ENCODE measurements at places on chromosomes 12 and 14.

- no peak for DNase-seq
Measured at GRCh38 chr12:18819484-18819883, 81.6 kb downstream of the CAPZA3 start.

DNA sequence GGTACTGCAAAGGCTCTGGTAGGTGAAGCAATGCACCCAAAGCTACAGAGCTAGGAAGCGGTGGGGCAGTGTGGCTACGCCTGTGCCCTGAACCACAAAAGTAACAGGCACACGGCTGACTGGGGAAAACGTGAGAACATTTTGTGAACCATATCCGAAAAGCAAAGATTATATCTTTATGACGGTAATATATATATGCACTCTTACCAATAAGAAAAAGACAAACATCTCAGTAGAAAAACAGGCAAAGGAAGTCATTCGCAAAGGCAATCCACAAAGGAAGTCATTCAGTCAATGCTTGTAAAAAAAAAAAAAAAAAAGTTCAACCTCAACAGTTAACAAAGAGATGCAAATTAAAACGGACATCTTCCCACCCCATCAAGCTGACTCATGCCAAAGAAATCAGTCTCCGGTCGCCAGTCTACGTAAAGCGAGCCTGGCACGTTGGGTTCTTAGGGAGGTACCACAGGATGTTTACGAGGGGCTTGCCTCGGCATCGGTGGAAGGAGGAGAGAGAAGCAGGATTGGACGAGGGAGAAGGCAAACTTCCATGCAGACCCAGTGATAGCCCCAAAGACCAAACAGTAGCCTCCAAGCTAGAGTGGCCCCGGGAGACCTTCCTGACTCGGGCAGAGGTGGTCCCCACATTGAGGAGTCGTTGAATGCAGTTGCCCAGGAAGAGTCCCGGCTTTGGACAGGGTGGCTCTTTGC lies 39.4 kb upstream of the PPP2R5C start:
- DNase-seq: no peak

DNA sequence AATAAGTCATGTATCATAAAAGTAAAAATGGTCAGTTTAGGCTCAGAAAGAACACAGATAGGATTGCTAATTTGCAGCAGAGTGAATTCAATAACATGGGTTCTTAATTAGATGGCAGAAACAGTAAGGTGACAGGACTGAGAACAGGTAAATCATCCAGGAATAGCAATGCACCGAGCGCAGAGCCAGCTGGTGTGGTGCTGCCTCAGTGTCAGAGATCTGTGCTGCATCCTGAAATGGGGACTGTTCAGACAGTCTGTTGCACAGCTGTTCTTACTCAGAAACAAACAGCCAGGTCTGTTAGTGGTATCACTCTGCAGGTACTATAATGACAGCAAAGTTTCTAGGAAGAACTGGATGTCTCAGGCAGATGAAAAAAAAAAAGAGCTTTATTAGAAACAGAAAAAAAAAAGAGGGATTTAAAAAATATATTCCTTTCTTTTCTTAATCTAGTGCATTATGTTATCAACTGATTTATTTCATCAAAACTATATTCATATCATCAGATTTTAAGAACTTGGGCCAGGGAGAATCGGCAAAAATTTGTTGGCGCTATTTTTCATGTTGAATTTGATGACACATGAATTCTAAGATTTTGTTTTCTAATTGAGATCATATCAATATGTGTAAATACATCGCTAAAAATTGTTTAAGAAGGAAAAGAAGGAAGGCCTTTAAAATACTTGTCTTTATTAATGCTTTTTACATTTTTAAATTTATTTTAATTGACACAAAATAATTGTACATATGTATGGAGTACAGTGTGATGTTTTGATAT lies 501.8 kb downstream of the PRKD1 start:
- no peak for DNase-seq

DNA sequence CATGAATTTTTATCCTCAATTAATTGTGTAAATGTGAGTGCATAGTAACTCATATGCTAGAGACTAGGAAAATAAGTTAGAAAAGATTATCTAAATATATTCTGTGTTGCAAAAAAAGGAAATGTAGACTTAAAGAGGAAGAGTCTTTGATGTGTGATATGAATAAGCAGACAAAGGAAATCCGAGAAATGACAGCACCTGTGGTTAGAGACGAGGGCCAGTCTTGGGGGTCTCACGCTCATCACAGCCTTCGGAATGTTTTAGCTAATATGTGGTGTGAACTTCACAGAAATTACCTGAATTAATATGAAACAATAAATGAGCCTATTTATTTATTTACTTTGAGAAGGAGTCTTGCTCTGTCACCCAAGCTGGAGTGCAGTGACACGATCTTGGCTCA lies 11.6 kb downstream of the ATP6V0A2 start:
- DNase-seq: no peak

DNA sequence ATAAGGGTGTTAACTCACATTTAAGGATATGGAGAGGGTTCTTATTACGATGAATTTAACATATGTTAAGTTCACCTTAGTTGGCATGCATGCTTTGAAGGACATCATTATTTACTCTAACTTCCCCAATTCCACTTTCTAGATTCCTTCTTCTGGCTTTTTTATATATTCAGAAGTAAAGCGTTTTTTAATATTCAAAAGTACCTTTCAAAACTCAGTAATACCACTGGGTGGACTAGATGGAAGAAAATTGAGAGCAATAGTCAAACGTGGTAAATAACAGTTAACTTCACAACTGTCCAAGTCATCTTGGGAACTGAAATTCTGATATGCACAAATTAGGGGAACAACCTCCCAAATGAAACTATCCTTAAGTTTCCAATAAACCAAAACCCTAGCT lies 9.1 kb downstream of the SINHCAF start:
- DNase-seq: no peak

DNA sequence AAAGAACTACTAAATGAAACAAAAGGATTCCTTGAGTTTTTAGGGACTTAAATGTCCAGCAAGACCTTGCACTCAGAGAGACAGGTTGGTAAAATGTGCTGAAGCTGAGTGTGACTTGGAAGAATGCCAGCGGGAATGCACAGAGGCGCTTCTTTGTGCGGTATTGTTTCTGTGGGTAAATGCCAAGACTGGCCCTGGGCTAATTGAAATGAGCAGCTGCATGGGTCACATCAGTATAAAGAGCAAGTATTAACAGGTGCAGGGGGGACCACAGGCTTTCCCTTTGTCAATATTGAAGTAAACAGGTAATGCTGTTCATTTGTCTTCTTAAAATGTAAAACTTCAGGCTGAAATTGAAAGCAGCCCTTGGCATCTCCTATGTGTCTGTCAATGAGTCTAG lies 74.3 kb downstream of the LMO3 start:
- DNase-seq: no peak

GRCh38 chr12:71721783-71722505 lies 32.7 kb upstream of the RAB21 start:
- DNase-seq: no peak

- DNase-seq: no peak
Measured at GRCh38 chr12:84043355-84043754, 869.2 kb downstream of the SLC6A15 start.

GRCh38 chr14:38731962-38732361 lies 371.1 kb downstream of the SEC23A start:
- no peak for DNase-seq

DNA sequence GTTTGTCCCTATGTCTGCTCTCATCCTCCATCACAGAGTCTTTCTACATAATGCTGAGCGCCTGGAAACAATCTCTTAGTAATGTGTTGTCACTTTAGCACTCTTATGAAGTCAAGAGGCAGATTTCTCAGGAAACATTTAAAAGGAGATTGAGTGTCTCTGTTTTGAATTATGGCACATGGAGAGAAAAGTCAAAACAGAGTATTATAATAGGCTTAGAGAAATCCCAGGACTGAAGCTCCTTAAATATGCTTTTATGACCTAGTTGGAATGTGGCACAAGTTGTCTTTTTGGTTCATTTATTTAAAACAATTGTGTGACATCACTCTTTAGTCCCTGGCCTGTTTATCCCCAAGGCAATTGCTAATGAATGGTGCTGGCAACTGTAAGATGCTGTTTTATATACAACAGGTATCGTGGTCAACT lies 117.8 kb upstream of the HIF1A start:
- DNase-seq: no peak

DNA sequence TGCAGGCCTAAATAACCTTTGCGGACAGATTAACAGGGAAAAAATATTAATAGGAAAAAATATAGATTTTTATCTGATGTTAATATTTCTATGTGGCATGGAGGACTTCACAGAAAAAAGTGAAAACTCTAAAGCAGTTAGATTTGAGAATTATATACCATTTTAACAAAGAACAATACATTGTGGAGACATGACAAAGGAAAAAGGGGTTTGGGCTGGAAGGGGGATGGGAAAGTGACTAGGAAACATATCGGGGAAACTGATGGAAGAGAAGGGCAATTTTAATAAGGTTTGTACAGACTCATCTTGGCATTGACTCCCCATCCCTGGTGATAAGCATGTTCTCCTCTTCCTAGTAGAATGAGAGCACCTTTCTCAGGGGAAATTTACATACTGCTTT lies 21.0 kb upstream of the GPRC5D start:
- no peak for DNase-seq

- DNase-seq: no peak
Measured at GRCh38 chr14:101331661-101332169, 229.6 kb upstream of the DIO3 start.

DNA sequence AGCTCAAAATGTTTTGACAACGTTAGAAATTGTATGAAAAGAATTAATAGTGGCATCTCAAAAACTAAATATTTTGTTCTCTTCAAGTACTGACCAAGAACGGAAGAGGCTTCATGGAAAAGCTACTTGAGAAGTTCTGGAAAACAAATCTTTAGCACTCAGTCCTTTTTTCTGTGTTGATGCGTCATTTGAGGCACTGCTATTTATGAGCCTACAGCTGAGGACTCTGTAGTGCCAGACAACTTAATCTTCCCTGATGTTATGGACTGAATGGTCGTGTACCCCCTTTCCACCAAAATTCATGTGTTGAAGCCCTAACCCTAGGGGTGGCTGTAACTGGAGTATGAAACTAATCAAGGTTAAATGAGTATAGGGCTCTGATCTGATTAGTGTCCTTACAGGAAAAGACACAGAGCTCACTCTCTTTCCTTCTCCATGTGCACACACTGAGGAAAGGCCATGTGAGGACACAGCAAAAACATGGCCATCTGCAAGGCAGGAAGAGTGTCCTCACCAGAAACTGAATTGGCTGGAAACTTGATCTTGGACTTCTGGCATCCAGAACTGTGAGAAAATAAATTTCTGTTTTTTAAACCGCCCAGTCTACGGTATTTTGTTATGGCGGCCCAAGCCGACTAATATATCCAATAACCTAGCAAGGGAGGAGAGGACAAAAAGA lies 337.0 kb upstream of the CLEC14A start:
- DNase-seq: no peak

DNA sequence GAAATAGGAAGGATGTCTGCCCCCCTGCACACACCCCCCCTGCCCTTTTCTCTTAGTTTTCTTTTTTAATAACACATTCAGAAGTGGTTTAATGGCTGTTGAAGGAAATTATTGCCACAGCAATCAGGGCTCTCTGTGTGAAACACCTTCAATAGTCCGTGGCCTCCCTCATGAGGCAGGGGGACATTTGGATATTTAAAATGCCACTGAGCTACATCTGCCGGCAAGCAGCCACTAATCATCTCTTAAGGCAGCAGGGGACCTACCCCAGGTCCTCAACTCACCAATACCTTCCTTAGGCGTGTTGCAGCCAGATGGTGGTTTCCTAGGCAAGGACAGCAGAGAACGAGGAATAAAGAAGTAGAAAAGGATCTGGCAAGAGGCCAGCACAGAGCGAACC lies 283.2 kb downstream of the TTC8 start:
- DNase-seq: no peak

GRCh38 chr14:65141523-65141922 lies 39.2 kb upstream of the MAX start:
- no peak for DNase-seq

DNA sequence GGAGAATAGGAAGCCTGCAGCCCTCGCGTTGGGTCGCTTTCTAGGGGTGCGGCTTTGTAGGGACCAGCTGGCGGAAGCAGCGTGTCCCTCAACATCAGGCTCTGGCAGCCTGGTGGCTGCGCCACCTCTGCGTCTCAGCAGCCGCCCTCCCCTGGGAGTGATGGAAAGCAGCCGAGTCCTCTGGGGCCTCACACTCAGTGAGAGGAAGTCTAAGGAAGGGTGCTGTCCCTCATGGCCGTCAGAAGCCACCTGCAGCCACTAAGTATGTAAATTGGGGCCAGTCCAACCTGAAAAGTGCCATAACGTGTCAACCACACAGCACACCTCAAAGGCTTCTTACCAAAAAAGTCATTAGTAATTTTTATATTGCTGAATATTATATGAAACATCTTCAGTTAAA lies 80.3 kb downstream of the WDR20 start:
- DNase-seq: no peak

DNA sequence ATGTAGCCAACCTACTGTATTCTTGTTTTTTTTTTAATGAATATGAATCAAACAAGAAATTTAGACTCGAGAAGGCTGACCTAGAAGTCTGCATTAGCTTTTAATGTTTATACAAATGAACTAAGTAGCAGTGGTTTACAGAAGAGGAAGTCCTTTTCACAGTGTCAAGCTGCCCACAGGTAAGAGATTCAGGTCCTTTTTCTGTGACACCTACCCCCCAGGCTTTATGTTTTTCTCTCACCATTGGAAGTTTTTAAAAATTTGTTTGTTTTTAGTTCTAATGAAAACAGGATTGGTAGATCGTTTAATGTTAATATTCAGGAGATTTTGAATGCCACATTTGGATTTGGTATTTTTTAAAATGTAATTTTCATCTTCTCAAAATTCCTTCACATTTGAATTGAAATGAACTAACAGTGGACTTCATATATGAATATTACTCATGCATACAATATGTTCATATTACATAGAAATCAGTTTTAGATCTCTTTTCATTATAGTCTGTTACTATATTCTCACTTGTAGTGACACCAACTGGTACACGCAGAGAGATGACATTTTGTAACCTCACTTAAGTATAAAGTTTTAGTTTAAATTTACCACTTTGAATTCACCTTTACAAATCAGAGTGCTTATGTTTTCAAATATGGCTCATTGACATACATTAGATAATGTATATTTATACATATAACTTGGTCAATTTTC lies 29.7 kb downstream of the ATF7IP start:
- DNase-seq: no peak

DNA sequence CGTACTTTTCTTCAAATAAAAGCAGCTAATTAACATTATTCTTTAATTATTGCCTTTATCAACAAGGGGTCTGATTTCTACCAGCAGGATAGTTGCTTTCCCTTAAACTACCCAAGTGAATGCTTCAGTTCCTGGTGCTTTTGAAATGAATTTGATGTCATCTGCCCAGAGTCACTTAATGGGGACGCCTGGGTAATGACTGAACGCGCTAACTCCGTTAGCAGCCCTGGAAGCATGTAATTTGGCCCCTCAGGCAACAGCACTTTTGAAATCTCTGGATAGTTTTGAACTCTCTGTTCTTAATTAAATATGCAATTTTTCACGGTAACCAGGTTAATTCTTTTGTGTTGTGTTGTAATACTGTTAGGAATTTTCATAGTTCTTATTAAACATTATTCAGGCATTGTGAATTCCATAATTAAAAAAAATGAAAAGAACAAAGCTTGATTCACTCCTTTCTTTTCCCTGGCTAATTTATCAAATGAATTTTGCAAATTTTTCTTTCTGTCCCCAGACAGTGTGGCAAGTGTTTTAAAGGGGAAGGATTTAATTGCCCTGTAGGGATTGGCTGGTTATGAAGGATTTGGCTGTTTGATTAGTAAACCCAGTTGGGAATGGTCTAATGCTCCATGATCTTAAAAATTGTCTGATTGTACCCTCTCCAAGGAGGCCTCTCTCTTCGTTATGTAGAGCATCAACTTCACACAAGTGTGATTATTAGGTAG lies 137.5 kb upstream of the MYL2 start:
- no peak for DNase-seq

Measured in iPS DF 6.9 (cell line).